ENCODE measurements at places on chromosomes 2 and 18.

GRCh38 chr2:168602846-168603401 is 146.9 kb downstream of the CERS6 start:
- no peak for DNase-seq

DNA sequence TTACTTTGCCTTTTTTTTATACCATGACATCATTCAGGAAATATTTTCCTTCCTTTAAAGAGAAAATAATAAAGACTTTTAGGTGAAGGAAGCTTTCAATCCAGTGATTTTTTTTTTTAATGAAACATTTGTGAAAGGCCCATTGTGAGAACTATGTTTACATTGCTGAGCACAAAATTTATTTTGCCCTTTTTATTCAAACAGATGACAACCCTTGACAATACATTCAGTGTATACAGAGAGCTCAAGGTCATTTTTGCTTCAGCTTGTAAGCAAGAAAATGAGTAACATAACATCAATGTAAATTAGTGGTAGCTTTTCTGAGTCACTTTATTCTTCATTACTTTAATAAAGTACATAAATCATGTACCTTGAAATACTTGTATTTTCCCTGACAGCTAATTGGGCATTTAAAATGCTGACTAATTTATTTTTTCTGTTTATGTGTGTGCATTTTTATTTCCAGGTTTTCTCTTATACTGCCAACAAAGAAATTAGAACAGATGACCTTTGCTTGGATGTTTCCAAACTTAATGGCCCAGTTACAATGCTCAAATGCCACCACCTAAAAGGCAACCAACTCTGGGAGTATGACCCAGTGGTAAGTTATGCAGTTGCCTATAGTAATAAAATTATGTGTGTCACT is 121.6 kb downstream of the GALNT1 start:
- DNase-seq = no peak

DNA sequence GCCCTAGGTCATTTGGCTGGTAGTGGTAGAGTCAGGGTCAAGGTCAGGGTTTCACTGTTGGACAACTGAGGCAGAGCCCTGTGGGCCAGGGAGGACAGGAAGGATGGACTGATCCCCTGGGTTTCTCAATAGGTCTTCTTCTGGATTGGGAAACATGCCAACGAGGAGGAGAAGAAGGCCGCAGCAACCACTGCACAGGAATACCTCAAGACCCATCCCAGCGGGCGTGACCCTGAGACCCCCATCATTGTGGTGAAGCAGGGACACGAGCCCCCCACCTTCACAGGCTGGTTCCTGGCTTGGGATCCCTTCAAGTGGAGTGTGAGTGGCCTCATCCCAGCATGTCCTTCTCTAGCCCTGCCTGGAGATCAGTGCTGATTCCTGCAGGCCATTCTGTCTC is 18.1 kb downstream of the VIL1 start:
- DNase-seq = no peak

GRCh38 chr2:14761118-14761517 is 128.6 kb downstream of the LRATD1 start:
- no peak for DNase-seq

GRCh38 chr2:39202639-39203369 is 41.0 kb downstream of the CDKL4 start:
- no peak for DNase-seq

DNA sequence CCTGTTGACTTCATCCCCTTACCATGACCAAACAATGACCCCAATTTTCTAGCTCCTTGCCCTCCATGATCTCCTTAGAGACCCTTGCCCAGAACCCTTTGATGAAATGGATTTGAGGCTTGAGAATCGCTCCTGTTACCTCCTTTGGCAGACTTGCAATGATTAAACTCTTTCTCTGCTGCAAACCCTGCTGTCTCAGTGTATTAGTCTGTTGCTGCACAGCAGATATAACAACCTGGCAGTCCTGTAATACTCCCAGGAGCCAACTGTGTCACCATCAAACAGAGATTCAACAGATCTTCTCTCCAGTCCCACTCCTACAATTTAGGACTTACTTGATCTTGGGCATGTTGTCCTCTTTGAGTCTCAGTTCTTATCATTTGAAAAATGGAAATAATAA is 242.9 kb downstream of the HRH4 start:
- no peak for DNase-seq

DNA sequence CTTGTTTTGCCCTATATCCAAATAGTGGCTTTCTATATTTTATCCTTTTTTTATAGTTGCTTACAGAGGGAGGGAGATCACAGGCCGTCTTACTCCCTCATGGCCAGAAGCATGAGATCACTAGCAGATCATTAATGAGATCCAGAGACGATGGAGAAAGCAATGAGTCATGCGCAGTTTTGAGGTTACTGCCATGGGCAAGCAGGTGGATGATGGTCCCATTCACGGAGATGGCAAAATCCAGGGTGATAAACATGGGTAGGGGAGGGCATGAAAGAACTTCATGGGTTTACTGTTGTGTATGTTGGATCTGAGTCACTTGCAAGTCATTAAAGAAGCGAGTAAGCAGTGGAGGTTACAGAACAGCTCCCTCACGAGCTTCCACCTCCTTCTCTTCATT is 60.4 kb downstream of the C18orf63 start:
- no peak for DNase-seq

GRCh38 chr2:178200331-178200730 is 6.0 kb downstream of the OSBPL6 start:
- DNase-seq = no peak

GRCh38 chr2:207257251-207258250 is 91.8 kb upstream of the KLF7 start:
- DNase-seq = no peak

Measured in activated CD4-positive, alpha-beta T cell treated with anti-CD3 and anti-CD28 coated beads, Interleukin-2, amount 50 U/mL, for 4 hours (primary cell).